SHP77 treated with DMSO at 0.1 percent for 48 hours (cell line): ENCODE measurements at places on chromosomes 4 and X.

DNA sequence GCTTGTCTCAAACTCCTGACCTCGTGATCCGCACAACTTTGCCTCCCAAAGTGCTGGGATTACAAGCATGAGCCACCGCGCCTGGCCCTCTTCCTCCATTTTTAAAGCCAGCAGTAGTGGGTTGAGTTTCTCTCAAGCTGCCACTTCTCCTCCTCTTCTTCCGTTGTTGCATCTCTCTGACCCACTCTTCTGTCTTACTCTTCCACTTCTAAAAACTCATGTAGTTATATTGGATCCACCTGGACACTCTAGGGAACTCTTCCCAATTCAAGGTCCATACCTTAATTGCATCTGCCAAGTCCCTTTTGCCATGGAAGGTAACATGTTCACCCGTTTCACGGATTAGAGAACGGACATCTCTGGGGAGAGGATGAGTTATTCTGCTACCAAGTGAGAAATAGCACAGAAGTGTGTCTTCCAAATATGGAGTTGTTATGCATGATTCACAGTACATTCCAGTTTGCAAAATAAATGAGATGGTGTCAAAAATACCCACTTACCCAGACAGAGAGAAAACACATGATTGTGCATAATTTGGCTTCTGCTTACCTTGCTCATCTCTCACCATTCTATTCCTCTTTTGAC, 51.8 kb downstream of the GBA3 start:
- no peak for DNase-seq

DNA sequence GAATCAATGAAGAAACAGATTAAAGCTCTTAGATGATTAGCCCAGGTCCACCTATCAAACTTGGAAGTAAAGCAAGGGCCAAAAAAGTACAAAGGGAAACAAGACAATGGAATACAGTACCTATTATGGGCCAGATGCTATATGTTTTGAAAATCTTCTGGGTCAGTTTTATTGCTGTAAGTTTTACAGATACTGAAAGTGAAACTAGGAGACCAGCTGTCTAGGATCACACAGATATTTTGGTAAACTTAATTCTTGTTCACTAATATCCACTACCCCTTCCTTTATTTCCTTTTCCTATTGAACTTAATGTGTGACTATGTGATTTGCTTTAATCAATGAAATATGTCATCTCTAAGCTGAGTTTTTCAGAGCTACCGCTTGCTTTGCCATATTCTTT, 505.4 kb upstream of the PITX2 start:
- no peak for DNase-seq

DNA sequence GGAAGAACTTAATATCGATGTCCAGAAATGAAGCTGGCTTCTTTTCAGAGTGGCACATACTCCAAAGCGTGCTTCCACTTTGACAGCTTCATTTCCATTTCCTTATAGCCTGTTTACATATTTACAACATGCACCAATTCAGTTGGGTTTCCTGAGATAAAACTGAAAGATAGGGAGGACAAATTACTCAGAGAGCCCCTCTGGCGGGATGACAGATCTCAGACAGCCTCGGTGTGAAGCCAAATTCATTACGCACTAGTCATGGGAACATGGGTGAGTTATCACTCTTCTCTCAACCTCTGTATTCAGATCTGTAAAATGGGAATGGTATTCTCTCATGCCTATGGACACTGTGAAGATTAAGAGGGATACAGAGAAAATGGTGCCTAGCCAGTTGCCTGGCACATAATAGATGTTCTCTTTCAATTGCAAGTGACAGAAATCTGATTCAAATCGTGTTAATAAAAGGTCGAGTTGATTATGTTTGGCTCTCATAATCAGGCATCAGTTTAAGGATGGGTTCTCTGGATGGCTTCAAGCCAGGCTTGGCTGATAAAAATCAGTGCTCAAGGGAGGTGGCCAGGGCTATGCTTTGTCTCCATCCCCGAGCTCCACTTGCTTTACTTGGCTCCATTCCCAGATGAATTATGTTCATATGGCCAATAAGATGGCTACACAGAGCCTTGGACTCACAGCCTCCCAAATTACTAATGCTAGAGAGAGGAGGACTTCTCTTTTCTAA, 132.2 kb upstream of the C1QTNF7 start:
- no peak for DNase-seq

DNA sequence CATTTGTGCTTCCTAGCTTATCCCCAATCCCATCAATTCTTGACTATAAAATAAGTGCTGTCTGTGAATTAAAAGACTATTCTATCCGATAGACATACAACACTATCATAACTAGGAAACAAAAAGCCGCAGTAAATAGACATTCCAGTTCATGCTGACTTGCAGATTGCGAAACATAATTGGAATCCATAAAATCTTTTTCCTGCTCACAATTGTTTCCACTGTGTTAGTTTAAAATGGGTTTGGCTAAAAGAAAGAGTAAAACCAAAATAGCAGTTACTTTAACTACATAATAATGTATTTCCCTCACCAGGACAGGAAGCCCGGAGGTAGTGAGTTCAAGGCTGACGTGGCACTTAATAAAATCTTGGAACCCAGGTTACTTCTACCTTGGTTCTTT, 17.2 kb downstream of the SMIM31 start:
- DNase-seq, result no peak

GRCh38 chrX:46587753-46588171, 14.2 kb downstream of the CHST7 start:
- no peak for DNase-seq

- no peak for DNase-seq
These were observed 116.4 kb downstream of the ARX start for GRCh38 chrX:24899391-24899790.

DNA sequence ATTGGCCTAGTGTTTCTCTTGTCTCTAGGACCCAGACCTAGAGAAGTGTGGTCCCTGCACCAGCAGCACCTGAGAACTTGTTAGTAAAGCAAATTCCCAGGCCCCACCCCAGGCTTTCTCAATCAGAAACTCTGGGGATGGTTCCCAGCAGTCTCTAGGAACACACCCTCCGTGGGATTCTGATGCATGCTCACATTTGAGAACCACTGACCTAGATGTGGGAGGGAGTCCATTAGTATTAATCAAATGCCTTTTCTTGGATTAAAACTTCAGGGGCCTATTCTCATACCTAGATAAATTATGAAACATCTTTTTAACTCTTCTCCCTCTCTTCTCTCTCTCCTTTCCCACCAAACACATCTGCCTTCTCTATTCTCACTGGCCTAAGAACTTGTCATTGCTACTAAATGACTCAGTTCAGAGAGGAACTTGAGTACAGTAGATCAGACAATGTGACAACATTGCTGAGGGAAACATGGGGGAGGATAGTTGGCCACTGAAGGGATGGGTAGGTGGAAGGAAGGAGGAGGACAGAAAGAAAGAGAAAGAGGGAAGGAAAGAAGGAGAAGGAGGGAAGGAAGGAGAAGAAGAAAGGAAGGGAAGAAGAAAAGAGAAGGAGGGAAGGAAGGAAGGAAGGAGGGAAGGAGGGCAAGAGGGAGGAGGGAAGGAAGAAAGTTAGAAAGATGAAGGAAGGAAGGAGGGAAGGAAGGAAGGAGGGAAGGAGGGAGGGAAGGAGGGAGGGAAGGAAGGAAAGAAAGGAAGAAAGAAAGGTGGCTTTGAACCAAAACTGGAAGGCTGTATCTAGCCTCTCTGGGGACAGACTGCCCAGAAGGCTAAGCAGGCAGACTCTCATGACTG, 132.7 kb upstream of the MAP3K15 start:
- no peak for DNase-seq

DNA sequence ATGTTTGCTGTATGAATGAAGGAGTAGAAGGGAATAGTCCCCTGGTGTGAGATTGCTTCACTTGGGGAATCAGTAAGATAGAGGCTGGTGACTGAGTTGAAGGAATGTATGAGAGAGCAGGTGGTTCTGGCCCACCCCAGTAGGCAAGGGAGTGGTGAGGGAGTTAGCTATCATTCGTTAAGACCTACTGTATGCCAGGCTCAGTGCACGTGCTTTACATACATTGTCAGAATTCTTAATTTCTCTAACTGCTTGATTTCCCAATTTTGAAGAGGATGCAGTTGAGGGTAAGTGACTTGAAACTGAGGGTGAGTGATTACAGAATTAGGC, 700 bp downstream of the VMA21 start:
- no peak for DNase-seq

DNA sequence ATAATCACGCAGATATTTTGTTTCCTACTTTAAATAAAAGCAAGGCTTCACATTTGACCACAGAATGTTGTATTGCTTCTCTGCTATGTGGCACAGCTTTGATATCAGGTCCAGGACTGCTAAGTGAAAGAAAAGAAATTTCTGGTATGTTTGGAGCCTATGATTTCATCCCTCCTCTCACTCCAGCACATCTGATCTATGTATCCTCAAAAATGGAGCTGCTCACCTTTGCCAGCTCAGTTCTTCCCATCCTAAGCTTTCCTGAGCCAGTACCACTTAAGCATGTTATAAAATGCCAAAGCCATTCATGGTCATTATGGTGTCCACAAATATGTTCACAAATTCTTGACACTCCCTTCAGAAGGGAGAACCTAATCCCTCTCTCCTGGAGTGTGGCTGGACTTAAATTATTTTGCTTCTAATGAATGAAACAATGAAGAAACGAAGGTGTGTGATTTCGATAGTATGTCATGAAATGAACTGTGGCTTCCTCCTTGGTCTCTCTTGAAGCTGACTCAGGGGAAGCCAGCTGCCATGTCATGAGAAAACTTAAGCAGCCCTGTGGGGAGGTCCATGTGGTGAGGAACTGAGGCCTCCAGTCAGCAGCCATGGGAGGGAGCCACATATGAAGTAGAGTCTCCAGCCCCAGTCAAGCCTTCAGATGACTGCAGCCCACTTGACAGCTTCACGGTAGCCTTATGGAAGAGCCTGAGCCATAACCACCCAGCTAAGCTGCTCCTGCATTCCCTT, 207.7 kb downstream of the MGST2 start:
- no peak for DNase-seq

DNA sequence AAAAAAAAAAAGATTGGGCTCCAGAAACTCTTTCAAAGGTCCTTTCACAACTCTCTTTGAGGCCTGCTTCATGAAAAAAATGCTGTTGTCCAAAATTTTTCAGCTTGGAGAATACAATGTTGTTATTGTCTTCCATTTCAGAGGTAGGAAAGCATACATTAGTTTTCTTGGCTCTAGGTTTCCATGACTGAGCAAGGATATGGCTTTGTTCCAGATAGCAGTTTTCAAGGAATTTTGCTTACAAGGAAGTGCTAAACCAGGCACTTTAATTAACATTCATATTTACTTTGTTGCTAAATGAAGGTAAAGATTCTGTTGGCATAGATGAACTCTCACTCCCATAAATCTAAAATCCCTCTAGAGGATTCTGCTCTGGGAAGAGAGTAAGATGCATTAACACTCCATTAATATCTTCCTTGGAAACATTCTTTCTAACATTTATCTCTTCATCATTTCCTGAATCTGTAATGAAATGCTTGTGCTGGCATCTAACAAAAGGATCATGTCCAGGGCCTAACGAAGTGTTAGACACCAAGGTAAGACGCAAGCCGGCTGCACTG, 118.4 kb downstream of the COL25A1 start:
- no peak for DNase-seq

GRCh38 chr4:38948551-38948950, 80.9 kb downstream of the FAM114A1 start:
- DNase-seq, result no peak

DNA sequence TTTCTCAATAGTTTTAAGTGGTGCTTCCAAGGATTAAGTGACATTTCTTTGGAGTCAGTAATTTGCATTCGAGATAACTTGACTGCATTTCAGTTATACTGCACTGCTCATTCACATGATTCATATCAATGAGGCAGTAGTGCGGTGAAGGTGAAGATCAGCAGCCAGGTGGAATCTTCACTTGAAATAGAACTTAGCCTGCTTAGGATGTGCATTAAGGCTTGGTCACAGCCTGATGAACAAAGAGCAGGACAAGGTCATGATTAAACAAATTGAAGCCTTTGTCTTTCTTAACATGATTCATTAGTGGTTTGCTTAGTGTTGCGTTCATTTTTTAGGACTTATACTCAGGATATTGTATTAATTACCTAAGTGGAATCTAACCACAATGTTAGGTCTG, 212.1 kb upstream of the GALNTL6 start:
- no peak for DNase-seq
